ENCODE measurements at places on chromosomes 12 and 14. TPM values are rescaled to one million over a fixed set of nuclear protein-coding genes. Genes with fewer than 3 reads are reported as not detected.

The CCDC197 gene
- total RNA-seq, result not detected

DNA sequence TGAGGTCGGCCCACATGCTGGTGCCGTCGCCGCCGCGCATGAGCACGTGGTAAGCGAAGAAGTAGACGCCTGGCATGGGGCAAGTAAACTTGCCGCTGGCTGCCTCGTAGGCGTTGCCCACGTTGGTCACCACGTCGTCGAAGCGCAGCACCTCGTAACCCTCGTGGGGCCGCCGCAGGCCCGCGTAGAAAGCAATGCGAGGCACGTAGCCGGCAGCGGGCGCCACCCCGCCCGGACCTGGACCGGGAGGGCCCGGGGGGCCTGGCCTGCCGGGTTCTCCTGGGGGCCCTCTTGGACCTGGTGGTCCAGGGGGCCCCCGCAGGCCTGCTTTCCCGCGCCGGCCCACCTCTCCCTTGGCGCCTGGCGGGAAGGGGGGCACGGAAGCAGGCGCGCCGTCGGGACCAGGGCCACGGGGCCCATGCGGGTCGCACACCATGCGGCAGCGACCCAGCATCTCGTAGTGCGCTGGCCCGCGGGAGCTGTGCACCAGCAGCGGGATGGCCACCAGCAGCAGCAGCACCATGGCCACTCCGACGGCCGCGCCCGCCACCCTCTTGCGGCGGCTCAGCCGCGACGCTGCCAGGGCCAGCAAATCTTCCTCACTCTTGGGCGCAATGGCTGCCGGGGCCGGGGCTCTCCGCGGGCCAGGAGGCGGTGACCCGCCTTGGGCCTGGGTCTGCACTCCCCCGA lies 888 bp downstream of the C1QL4 start:
- peak; percentile 5 for DNase-seq
- H3K4me3 ChIP-seq, result no peak overlapping the region
- peaks cover 11% of the 10 kb centered on the region for H3K4me1 ChIP-seq
- no peaks in the 10 kb centered on the region for H3K36me3 ChIP-seq

DNA sequence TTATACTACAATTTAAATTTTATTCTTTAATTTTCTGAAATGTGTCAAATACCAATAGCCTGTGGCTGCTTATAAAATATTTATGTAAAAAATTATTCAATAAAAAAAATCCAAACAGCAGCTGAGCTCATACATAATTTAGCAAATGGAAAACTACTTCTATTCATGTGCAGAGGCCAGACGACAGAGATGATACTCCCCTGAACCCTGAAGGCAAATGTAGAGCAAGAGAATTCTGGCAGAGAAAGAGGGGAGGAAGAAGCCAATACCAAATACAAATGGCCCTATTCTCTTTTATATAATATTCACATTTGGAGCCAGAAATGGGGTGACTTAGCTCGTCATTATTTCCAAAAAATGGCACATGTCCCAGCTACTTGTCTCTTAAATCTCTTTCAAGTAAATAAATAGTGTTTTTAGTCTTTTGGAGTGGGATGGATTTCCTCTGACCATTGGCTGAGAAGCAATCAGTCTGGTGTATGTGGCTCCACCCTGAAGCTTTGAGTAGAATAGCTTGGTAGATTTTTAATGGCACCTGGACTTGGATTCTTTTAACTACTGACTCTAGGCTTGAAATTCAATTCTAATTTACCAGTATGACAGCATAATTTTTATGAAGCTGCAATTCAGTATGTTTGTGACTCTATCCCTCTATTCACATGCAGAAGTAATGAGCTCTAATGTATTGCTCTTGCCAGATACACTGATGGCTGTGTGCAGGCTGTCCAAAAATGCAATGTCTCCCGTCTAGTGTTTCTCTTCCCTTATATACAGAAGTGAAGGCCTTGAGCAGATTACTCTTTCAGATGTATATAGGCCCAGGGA lies 113.4 kb upstream of the SCAF11 start:
- H3K4me3 ChIP-seq, result no peak overlapping the region
- DNase-seq, result no peak
- no peak overlapping the region for H3K27ac ChIP-seq
- H3K36me3 ChIP-seq, result no peaks in the 10 kb centered on the region
- H3K4me1 ChIP-seq, result no peaks in the 10 kb centered on the region

GRCh38 chr12:113207613-113208040 lies 13.6 kb upstream of the TPCN1 start:
- H3K4me1 ChIP-seq, result no peaks in the 10 kb centered on the region
- no peak overlapping the region for H3K27ac ChIP-seq
- H3K27me3 ChIP-seq, result no peaks in the 10 kb centered on the region
- H3K4me3 ChIP-seq, result no peak overlapping the region
- no peak for DNase-seq
- no peaks in the 10 kb centered on the region for H3K36me3 ChIP-seq

DNA sequence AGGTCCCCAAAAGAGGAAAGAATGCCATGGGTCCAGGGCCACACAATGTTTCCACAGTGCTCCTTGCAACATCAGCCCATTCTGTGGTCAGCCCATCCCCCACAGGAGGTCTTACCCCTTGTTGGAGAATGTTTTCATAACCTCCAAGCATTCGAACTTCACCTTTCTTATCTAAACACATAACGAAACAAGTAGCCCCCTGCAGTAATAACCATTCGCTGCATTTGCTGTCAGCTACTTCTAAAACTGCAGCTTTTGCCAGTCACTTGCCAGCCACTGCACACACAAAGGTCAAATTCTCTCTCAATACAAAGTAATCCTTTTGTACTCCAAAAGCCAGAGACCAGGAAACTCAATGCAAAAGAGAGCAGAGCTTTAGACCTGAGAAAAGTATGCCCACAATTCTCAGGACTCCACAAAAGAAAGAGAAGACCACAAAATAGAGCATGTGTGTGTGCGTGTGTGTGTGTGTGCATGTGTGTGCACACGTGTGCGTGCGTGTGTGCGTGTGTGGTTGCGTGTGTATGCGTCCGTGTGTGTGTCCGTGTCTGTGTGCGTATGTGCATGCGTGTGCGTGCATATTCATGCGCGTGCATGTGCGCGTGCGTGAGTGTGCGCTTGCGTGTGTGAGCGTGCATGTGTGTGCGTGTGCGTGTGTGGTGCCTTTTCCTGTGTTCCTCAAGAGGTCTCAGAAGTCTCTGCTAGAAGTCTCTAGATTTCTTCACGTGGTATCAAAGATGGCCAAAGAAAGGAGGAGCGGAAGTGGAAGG lies 31.7 kb upstream of the NINJ2 start:
- no peak for DNase-seq
- H3K27me3 ChIP-seq, result no peaks in the 10 kb centered on the region
